Heart left ventricle (tissue), 16 donors: ENCODE measurements at places on chromosomes 16 and 17.

- H3K27me3 ChIP-seq: no peaks in the 10 kb centered on the region
- H3K27ac ChIP-seq: peak overlapping the region; percentile 82
- DNase-seq: no peak
These were observed 20.6 kb downstream of the CYB5B start for GRCh38 chr16:69444873-69445517.

- H3K4me3 ChIP-seq: no peak overlapping the region
- H3K36me3 ChIP-seq: peaks cover 71% of the 10 kb centered on the region
- H3K4me1 ChIP-seq: no peaks in the 10 kb centered on the region
- no peak for DNase-seq
These were observed 10.7 kb downstream of the ACSF3 start for GRCh38 chr16:89104303-89104702.

DNA sequence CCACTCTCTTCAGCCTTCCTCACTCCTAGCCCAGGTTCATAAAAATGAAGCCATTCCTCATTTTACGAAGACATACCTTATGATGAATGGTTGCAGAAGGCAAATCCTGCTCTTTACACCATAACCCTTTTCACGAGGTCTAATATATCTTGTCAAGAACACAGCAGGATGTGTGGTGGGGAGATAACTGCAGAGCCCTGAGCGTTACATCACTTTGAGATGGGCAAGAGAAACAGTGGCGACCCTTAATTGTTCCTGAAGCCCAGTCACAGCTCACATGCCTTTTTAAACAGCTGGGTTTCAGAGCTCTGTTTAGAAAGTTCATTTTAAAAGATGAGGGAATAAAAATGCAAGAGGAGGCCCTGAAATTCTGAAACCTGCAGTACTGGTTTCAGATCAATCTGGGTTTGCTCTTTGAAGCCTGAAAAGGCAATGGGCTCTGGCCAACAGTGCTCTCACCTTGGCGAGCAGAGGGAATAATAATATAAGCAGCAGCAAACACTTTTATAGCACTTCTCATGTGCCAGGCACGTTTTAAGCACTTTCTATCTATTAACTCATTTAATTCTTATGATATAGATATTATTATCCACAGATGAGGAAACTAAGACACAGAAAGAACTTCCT, 2.9 kb downstream of the FAM117A start:
- H3K4me1 ChIP-seq: peaks cover 40% of the 10 kb centered on the region
- no peak for DNase-seq
- peaks cover 7% of the 10 kb centered on the region for H3K36me3 ChIP-seq
- no peaks in the 10 kb centered on the region for H3K27me3 ChIP-seq
- H3K27ac ChIP-seq: no peak overlapping the region

DNA sequence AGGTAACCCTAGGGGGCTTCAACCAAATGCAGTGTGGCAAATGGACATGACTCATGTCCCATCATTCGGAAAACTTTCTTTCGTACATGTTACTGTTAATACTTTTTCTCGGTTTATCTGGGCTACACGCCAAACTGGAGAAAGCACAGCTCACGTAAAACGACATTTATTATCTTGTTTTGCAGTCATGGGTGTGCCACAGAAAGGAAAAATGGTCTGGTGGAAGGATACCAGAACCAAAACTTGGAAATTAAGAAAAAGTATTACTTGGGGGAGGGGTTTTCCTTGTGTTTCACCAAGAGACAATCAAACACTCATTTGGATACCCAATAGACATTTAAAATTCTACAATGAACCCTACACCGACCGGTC, 23.6 kb downstream of the ALOX15B start:
- H3K27me3 ChIP-seq: peaks cover 71% of the 10 kb centered on the region
- DNase-seq: no peak
- H3K4me1 ChIP-seq: no peaks in the 10 kb centered on the region
- no peak overlapping the region for H3K27ac ChIP-seq
- no peaks in the 10 kb centered on the region for H3K36me3 ChIP-seq

DNA sequence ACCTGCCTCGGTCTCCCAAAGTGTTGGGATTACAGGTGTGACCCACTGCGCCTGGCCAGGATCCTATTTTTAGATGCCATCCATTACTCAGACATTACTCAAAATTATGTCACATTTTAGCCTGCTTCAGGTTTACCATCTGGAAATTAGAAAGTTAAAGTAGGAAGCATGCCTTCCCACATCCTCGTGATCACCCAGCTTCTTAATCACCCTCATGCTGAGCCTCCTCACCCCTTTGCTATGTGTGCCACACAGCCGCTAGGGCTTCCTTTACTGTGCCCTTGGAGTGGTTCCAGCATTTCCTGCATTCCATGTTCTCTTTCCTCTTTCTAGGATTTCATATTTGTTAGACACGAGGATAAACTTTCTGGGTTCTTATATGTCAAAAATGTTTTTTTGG, 9.3 kb downstream of the ADORA2B start:
- H3K4me1 ChIP-seq: no peaks in the 10 kb centered on the region
- no peaks in the 10 kb centered on the region for H3K27me3 ChIP-seq
- DNase-seq: no peak

- no peaks in the 10 kb centered on the region for H3K27me3 ChIP-seq
- no peak overlapping the region for H3K27ac ChIP-seq
- peaks cover 5% of the 10 kb centered on the region for H3K4me1 ChIP-seq
- H3K36me3 ChIP-seq: no peaks in the 10 kb centered on the region
- no peak overlapping the region for H3K4me3 ChIP-seq
These were observed 19.2 kb downstream of the ADCY7 start for GRCh38 chr16:50285406-50286003.

DNA sequence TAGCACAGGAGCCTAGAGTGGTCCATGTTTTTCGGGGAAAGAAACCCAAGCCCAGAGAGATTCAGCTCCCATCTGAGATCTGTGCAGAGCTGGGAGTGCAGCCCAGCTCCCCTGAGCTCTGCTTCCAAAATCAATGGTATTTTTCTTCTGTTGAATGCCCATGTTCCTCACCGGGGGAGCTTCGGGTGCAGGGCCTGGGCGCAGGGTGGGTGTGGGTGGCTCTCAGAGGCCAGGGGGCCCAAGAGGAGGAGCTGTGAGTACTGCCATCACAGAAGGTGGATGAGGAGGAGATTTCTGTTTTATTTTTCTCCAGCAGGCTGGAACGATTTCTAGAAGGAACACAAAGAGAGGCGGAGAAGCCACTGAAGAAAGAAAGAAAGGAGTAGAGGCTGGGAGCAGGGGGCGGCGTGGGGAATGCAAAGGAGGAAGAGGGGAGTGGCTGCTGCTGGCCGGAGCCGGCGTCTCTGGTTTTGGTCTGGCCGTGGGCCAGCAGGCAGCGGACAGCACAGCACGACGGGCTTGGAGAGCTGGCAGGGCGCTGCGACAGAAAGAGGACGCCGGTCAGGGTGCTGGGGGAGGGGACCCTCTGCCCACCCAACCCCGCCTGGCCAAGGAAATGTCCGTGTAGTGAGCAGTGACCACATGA, 76.2 kb upstream of the KSR1 start:
- no peaks in the 10 kb centered on the region for H3K36me3 ChIP-seq
- H3K4me1 ChIP-seq: peaks cover 6% of the 10 kb centered on the region
- H3K4me3 ChIP-seq: peak overlapping the region; percentile 36
- DNase-seq: peak; percentile 82
- peak overlapping the region; percentile 50 for H3K27ac ChIP-seq
- no peaks in the 10 kb centered on the region for H3K27me3 ChIP-seq

DNA sequence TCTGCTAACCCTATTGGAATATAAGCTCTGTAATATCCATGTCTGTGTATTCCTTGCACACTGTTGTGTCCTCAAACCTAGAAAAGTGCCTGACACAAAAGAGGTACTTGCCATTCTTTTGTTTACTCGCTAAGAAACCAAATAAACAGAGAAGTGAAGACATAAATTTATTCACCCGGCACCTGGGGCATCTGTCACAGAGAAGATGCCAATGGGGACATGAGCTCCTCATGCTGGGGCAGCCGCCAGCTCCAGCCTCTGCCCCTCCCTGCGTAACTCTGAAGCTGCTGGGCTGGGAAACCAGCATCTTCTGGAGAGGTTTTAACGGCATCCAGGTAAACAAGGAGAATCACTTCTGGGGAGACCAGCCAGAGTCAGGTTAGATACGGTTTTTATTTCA, 15.1 kb upstream of the CDRT4 start:
- no peak for DNase-seq
- H3K27me3 ChIP-seq: no peaks in the 10 kb centered on the region
- H3K4me3 ChIP-seq: no peak overlapping the region
- H3K27ac ChIP-seq: no peak overlapping the region
- peaks cover 5% of the 10 kb centered on the region for H3K4me1 ChIP-seq

DNA sequence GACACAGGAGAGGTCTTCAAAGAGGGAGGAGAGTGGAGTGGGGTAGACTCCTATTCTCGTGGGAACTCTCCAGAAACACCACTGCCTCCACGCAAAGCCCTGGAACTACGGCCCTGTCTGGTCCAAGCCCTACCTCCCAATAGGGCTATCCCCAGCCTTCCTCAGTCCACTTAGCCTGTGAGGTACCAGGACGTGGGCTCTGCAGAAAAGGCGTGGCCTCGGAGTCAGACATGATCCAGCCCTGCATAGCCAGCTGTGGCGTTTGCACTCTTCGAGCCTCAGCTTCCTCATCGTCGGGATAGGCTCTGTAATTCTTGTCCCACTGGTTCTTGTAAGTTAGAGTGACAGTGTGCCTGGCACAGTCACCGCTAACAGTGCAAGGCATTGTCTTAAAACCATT, 13.8 kb downstream of the ENDOV start:
- no peaks in the 10 kb centered on the region for H3K36me3 ChIP-seq
- no peaks in the 10 kb centered on the region for H3K27me3 ChIP-seq
- DNase-seq: no peak
- no peak overlapping the region for H3K27ac ChIP-seq
